ENCODE measurements at places on chromosomes 2 and 18.

- DNase-seq = no peak
Observed at GRCh38 chr2:109260886-109261700, 132.1 kb downstream of the SH3RF3 start.

DNA sequence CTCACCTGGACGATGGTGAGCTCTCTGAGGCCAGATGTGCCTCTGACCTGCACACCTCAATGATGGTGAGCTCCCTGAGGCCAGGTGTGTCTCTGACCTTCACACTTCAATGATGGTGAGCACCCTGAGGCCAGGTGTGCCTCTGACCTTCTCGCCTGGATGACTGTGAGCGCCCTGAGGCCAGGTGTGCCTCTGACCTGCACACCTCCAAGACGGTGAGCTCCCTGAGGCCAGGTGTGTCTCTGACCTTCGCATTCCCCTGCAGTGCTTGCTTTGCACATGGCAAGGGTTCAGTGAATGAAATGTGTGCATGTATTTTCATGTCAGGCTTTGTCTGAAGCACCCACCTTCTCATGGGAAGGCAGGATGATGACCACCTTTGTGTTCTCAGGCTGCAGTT is 95.5 kb downstream of the PTGR3 start:
- no peak for DNase-seq

- DNase-seq = no peak
Observed at GRCh38 chr2:217688494-217688893, 314.3 kb downstream of the TNS1 start.

- DNase-seq = no peak
Observed at GRCh38 chr2:148670773-148671172, 26.2 kb downstream of the EPC2 start.

DNA sequence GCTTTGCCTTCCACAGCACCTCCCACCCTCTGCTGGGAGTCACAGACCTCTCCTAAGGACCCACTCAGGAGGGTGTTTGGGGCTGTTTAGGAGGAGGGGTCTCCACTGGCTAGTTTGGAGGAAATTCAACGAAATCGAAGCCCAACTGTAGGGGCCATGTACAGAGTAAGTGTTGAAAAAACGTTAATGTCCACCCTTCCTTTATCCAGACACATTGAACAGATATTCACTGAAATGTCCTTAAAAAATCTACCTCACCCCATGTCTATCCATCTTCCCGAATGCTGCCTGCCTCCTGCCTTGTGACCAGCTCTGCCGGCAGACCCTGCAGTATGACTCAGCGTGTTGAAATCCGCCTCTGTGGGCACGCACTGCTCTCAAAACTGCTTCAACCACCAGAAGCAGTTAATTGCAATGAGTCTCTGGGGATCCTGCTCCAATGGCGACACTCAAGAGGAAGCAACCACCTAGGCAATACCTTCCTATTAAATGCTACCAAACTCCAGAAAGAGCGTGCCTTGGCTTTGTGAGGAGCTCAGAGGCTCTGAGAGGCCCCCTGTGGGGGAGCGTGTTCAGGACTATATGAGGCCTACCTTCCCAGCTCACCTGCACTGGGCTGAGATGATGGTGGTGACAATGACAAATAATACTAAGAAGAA is 61.4 kb upstream of the RTN4 start:
- DNase-seq = no peak

GRCh38 chr18:24683925-24684324 is 223.5 kb downstream of the HRH4 start:
- no peak for DNase-seq

- no peak for DNase-seq
Observed at GRCh38 chr2:42880738-42881690, 88.6 kb upstream of the HAAO start.

DNA sequence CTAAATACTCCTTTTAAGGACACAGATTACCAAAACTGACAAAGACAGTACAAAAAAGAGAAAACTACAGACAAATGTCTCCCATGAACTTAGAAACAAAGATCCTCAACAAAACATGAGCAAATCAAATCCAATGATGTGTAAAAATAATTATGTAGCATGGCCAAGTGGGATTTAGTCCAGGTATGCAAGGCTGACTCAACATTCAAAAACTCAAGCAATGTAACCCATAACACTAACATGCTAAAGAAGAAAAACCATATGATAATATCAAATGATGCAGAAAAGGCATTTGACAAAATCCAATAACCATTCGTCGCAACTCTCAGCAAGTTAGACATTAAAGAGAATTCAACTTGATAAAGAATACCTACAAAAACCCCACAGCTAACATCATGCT is 239.0 kb upstream of the KLHL29 start:
- DNase-seq = no peak

DNA sequence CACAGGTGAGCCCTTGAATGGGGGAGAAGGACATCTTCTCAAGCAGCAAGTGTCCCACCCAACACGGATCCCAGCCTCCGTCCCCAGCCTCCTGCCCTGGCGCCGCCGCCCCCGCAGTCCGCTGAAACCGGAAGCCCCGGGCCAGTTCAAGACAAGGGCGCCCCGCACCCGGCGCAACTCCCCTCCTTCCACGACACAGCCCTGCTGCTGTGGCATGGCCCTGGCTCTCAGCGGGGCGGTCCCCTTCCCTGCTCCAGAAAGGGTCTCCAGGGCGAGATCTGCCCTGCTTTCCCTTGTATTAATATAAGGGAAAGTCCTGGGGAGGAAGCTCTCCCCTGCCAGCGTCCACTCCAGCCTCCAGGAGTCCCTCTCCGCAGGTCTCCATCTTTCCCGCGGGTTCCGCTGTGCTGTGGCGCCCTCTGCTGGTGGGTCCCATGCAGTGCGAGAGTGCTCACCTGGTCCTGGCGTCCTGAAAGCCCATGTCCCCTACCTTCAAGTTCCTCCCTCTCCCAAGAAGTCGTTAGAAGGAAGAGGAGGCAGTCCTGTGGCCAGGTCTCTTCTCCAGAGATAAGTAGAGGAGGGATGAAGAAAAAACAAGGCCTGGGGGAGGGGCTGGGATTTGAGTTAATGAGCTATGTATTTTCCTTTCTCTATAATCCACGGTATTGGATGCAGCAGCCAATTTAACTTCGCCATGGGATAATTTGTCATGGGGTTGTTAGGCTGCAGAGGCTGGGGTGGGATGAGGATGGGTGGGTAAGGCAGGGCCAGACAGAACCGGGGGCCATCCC is 176.0 kb downstream of the SMAD2 start:
- DNase-seq = peak; percentile 27

DNA sequence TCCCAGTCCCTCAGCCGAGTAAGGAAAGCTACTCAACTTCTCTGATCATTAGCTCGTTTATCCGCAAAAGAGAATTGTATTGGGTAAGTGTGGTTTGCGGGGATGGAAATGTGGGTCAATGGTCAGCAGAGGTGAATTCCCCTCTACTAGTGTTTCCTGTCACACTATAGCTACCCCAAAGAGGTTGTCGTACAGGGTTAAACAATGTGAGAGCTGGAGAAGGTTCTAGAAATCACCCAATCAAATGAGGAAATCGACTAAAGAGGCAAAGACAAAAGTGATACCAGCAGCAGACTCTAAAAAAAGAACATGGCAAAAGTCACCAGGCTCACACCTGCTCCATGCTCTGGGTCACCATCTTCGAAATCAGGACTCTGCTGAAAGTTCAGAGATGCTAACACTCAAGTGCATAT is 144.7 kb upstream of the ITGA4 start:
- DNase-seq = no peak

GRCh38 chr2:62472312-62472711 is 33.7 kb downstream of the TMEM17 start:
- DNase-seq = no peak

DNA sequence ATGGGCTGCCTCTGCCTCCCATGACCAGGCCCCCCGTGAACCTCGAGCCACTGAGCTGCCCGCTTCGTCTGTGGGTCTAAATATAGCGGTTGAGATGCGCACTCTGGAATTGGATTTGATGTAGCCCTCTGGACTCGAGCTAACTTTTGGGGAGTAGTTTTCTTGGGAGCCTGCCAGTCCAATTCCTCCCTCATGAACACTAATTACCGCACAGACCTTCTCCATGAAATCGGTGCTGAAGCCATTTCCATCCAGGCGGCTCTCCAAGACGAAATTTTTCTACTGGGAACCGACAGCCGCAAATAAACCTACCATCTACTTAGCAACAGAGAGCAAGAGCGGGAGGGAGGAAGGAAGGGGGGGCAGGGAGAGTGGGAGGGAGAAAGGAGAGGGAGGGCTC is 63.6 kb downstream of the CELF4 start:
- DNase-seq = no peak
